ENCODE measurements at places on chromosomes 11 and 22. TPM values are rescaled to one million over a fixed set of nuclear protein-coding genes. Genes with fewer than 3 reads are reported as not detected.
A peak's percentile ranks its signal among the peaks of the same experiment; 100 is the strongest.

DNA sequence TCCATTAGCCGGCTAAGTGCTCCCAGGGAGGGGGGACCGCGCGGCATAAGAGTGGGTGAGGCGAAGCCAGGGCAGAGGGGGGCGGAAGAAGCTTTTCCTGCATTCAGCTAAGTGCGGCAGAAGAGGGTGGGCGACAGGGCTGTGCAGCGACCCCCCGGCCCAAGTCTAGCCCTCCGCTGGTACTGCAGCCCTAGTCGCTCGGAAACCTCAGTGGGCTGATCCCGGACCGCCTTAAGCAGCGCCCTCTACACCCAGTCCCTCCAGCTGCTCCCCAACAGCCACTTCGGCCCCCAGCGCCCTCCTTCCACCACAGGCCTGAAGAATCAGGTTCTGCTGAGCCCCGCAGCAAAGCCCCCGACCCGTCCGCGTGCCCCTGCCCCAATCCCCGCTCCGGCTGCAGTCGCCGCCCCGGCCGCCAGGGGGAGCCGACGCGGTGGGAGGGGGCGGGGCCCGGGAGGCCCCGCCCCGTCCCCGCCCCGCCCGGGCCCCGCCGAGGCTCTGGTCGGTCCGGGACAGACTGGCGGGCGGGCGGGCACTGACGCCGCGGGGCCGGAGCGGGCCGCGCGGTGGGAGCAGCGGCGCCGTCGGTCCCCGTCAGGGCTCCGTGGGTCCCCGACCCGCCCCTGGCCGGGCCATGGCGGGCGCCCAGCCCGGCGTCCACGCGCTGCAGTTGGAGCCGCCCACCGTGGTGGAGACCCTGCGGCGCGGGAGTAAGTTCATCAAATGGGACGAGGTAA, at the start of gene PLCB3:
TSS of gene PLCB3 (plus strand) at position 515 of the 737 bp plus-strand sequence. CDS start at position 635, 120 bp downstream.
- no peak for DNase-seq

- peak; percentile 50 for DNase-seq
Measured at GRCh38 chr11:128632141-128632791, 44.9 kb upstream of the ETS1 start.

DNA sequence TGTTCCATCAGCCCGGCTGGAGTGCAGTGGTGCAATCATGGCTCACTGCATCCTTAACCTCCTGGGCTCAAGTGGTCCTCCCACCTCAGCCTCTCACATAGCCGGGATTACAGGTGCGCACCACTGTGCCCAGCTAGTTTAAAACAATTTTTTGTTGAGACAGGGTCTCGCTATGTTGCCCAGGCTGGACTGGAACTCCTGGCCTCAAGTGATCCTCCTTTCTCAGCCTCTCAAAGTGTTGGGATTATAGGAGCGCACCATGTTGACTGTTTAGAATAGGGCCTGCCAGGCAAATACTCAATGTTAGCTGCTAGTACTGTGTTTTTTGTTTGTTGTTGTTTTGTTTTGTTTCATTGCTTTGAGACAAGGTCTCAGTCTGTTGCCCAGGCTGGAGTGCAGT, 66.4 kb downstream of the ARHGAP8 start:
- DNase-seq: no peak

- DNase-seq: no peak
Measured at GRCh38 chr11:3201112-3201581, 17.5 kb downstream of the MRGPRG start.

GRCh38 chr11:18010977-18011586, 1.8 kb downstream of the SERGEF start:
- no peak for DNase-seq

GRCh38 chr22:30325065-30325720, 1.5 kb downstream of the TBC1D10A start:
- no peak for DNase-seq

Gene SLC5A1
- 2.2 TPM for polyA plus RNA-seq

Gene IGLL1
- polyA plus RNA-seq: 0.41 TPM

Gene RNF141
- polyA plus RNA-seq: 23.9 TPM

Gene PTGDR2
- 0.65 TPM for polyA plus RNA-seq

Gene GAS2
- polyA plus RNA-seq: 6.0 TPM

Gene MFRP
- polyA plus RNA-seq: not detected

Measured in hindlimb muscle (tissue), 1 donor.